ENCODE measurements at places on chromosomes 3 and 15.

- no peak for DNase-seq
Measured at GRCh38 chr3:14093831-14094230, 30.8 kb downstream of the CHCHD4 start.

- DNase-seq = no peak
Measured at GRCh38 chr3:32078085-32078634, 28.3 kb upstream of the GPD1L start.

- no peak for DNase-seq
Measured at GRCh38 chr3:194736896-194737600, 51.4 kb downstream of the FAM43A start.

GRCh38 chr3:156259896-156260295 lies 139.5 kb downstream of the KCNAB1 start:
- DNase-seq = no peak

DNA sequence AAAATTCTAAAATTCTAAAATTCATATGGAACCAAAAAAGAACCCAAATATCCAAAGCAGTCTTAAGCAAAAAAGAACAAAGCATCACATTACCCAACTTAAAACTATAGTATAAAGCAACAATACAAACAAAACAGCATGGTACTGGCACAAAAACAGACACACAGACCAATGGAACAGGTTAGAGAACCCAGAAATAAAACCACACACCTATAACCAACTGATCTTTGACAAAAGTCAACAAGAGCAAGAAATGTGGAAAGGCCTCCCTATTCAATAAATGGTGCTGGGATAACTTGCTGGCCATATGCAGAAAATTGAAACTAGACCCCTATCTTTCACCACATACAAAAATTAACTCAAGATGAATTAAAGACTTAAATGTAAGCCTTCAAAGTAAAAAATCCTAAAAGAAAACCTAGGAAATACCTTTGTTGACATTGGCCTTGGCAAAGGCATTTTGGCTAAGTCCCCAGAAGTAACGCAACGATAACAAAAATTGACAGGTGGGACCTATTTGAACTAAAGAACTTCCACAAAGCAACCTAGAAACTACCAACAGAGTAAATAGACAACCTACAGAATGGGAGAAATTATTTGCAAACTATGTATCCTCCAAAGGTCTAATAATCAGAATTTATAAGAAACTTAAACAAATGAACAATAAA lies 56.9 kb downstream of the TTBK2 start:
- DNase-seq = no peak

- DNase-seq = no peak
Measured at GRCh38 chr3:195466251-195466650, 23.4 kb upstream of the ACAP2 start.

DNA sequence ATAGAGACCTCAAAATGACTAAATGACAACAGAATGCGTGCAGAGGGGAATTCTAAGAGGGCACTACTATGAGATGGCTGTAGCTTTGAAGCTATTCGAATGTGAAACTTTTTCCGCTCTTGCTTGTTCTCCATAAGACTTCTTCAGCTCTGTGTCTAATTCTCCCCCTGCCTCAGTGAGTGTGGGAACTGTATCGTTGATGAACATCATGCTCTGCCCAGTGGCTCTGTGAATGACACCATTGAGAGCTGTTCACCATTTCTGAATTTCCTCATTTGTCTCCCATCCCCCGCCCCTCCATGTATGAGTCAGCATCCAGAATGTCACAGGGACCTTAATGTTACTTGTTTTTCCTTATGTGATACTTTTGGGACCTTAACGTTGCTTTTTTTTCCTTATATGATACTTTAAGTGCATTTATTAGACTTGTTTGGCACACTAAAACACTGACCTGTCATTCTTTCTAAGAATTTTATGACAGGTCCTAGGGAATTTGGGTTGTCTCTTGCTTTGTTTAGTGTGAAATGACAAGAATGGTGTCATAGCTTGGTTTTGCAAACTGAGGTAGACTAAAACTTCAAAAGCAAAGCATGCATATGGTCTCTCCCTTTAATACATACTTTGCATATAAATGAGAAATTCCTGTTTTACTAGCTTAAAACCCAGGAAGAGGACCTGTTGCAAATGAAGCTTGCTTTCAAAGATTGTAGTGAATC lies 99.6 kb downstream of the FNDC3B start:
- no peak for DNase-seq

DNA sequence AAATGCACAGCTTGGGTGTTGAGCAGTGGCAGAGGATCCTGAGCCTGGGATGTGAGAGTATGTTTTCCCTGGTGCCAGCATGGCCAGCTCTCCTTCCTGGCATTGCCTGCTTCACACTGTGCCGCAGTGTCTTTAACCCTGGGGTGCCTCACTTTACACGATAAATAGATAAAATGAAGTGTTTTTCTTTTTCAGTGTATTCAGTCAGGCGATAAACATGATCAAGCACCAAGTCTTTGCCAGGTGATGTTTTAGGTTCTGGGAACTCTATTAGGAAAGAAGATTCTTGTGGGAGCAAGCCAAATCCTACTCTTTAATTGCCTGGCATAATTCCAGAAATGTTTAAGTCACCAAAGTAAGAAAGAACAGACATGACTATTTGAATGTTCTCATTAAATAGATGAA lies 14.0 kb downstream of the ABHD6 start:
- DNase-seq = peak; percentile 33

DNA sequence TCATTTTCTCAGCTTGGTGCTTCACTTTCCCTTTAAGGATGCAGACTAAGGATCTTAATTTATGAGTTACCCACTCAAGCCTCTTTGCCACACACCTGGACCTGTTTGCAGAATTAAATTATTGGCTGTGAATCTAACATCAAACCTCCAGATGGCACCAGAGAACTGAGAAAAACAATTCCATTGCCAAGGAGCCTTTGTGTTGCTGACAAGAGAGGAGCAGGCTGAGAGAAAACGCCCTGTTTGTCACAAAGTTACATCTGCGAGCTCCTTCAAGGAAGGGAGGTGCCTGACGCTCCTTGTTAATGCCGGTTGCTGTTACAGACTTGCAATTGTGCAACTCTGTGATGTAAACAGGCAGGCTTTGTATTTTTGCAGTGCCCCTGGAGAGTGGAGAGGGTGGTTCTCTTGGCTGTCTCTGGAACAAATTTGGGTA lies 36.3 kb upstream of the TMC3 start:
- DNase-seq = peak; percentile 96

DNA sequence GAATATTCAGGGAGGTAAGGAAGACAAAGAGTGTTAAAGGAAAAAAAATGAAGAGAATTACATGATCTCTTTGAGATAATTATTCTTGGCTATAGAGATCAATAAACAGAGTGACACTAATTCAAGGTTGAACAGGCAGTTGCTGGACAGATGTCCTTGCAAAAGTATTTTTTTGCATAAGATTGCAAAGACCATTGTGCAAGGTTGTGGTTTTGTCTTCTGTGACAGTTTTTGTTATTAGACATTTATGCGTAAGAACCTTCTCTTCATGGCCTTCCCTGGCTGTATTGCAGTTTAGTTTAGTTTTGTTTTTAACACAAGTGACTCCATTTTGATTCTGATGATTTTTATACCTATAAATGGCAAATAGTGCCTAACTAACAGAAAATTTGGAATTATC lies 682.8 kb upstream of the ARPP21 start:
- DNase-seq = no peak

DNA sequence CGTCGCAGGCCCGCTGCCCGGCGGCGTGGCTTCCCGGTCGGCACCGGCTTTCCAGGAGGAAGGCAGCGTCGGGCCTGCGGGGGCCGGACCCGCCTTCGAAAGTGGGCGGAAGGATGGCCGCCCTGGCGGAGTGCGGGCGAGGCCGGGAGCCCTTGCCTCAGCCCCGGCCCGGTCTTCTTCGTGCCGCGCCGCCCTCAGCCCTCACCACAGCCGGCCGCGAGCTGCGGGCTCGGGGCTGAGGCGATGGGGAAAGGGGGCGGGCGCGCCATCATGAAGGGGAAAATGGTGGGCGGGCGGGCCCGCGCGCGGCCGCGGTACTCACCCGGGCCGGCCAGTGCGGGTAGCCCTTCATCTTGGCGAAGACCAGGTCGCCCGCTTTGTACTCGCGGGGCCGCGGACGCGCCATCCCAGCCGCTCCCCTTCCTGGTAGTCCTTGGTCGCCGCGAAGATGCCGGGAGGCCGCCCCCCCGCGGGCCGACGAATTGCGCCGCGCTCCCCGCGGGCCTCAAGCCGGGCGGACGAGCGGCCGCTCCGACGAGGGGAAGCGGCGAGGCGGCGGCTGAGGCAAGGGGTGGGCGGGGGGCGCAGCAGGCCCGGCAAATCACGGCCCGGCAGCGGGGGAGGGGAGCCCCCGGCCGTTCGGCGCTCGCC lies 489 bp downstream of the HDGFL3 start:
- no peak for DNase-seq

DNA sequence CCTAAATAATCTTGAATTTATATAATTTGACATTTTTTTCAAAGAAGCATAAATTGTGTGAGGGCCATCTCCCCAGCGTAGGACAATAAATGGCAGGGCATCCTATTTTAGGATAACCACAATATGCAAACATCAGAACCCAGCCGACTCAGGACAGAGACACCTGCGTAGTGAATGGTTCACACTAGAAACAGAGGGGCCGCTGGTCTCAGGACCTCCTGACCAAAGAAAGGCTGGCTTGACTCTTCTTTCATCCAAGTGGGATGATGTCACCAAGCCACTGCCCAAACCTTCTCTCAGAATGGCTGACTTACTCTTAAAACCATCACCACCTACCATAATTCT lies 162.1 kb downstream of the FOXP1 start:
- no peak for DNase-seq

DNA sequence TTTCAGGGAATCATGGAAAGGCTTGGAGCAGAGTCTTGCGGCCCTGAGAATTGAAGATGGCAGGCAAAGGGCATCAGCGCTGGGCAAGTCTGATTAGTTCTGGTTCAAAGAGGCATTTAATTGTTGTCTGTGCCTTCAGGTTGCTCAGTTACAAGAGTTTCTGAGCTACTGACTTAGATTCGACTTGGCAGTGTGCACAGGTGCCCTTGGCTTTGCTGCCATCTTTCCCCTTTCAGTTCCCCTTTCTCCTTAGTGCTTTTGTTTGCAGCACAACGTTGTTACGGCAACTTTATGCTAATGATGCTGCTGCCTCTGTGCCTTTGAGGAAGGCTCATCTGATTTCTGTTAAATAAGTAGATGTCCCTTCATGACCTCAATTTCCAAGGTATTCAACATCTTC lies 12.5 kb downstream of the P2RY14 start:
- DNase-seq = no peak

DNA sequence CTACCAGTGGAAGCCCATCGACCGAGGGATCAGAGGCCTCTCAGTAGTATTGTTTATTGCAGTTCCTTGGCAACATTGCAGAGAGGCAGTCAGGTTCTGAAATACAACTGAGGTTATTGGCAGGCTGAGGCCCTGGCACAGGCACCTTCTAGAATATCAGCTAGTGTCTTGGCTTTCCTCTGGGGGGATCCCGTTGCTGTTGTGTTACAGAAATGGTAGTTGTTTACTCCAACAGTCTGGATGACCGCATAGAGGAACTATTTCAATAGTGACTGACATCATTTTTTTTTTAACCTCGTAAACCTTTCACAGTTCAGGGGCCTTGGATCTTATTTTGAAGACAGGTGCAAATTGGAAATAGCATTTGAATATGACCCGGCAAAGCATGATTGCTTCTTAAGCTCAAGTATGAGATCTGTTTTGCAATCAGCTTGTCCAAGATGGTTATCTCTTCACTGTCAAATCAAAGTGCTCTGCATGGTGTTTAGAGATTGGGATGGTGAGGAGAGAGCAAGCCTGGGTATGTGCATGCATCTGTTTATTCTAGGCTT lies 63.9 kb downstream of the PGPEP1L start:
- no peak for DNase-seq

DNA sequence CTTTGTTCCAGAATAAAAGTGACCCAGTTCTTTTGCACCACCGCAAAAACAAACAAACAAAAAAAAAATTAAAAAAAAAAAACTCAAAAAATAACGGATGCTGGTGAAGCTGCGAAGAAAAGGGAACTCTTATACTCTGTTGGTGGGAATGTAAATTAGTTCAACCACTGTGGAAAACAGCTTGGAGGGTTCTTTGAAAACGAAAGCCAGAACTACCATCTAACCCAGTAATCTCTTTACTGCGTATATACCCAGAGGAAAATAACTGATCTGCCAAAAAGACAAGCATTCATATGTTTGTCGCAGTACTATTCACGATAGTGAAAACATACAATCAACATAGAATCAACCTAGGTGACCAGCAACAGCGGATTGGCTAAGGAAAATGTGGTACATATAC lies 298.9 kb upstream of the CBLB start:
- no peak for DNase-seq

GRCh38 chr3:136577791-136578190 lies 174.4 kb downstream of the STAG1 start:
- no peak for DNase-seq
